ENCODE measurements at places on chromosomes 16 and 17. TPM values are rescaled to one million over a fixed set of nuclear protein-coding genes. Genes with fewer than 3 reads are reported as not detected.

GRCh38 chr17:68867759-68868516, 87.3 kb downstream of the ABCA8 start:
- DNase-seq: no peak

- peak; percentile 12 for DNase-seq
Observed at GRCh38 chr16:26442321-26442720, 624.4 kb upstream of the C16orf82 start.

UTS2R gene
- 6.7 TPM for polyA plus RNA-seq

FBXL16 gene
- polyA plus RNA-seq: 0.39 TPM

DNA sequence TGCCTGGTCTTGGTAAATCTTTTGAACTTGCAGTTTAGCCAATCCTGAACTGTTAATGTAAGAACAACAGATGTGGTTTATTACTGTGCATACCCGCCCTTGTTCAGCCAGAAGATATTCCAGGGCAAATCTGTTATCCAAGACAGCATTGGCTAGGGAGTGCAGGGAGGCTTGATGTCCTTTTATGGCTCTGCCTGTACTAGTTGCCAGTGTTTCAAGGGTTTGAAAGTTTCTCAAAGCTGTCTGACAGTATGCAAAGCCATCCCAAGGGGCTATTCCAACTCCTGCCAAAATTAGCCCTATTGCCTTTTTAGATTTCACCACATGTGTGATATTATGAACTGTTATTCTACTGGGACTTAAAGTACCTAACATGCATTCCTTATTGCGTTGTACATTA, 30.1 kb downstream of the LCMT1 start:
- peak; percentile 11 for DNase-seq

MRPS23 gene
- 34.3 TPM for polyA plus RNA-seq

NLRC3 gene
- 1.1 TPM for polyA plus RNA-seq

GRCh38 chr16:25922438-25922837, 230.7 kb downstream of the HS3ST4 start:
- no peak for DNase-seq

DHX58 gene
- 5.2 TPM for polyA plus RNA-seq

PRSS33 gene
- not detected for polyA plus RNA-seq

GRCh38 chr17:17050346-17051345, 8.4 kb downstream of the MPRIP start:
- DNase-seq: no peak

Data from muscle of leg (tissue), 16 donors.